Bronchus fibroblast of lung (primary cell): ENCODE measurements at places on chromosomes 6 and 20. TPM values are rescaled to one million over a fixed set of nuclear protein-coding genes. Genes with fewer than 3 reads are reported as not detected.

The SOBP gene
- 1.5 and 1.8 TPM in 2 replicates for total RNA-seq

The ZSCAN9 gene
- 8.1 and 10.4 TPM in 2 replicates for total RNA-seq

The HTR1E gene
- total RNA-seq: not detected in 2 replicates

The B4GALT5 gene
- 10.6 and 12.9 TPM in 2 replicates for total RNA-seq

The CPXM1 gene
- 4.5 and 5.6 TPM in 2 replicates for total RNA-seq

The AGER gene
- total RNA-seq: 1.0 and 1.3 TPM in 2 replicates

The ESR1 gene
- total RNA-seq: under 0.01 TPM in 2 replicates

The IDH3B gene
- 102 and 126 TPM in 2 replicates for total RNA-seq

The PLN gene
- total RNA-seq: not detected in 2 replicates

The TTBK1 gene
- total RNA-seq: under 0.01 TPM in 1 of 2 replicates, not detected in the other

The CYP21A2 gene
- 0.17 TPM in 1 of 2 replicates, not detected in the other for total RNA-seq

The PDE10A gene
- total RNA-seq: 0.34 and 0.89 TPM in 2 replicates

The DEFB110 gene
- not detected in 2 replicates for total RNA-seq

The KCNG1 gene
- total RNA-seq: 51.0 and 58.0 TPM in 2 replicates

The ZC3H12D gene
- under 0.01 and 0.17 TPM in 2 replicates for total RNA-seq

The DEFB127 gene
- not detected in 2 replicates for total RNA-seq

The NKAIN4 gene
- total RNA-seq: not detected in 2 replicates

The ADGRF5 gene
- total RNA-seq: under 0.01 TPM in 2 replicates

The EMILIN3 gene
- 0.30 and 0.34 TPM in 2 replicates for total RNA-seq

The RBPJL gene
- total RNA-seq: not detected in 2 replicates

The NRN1 gene
- total RNA-seq: not detected in 2 replicates

The ADGRF1 gene
- not detected in 2 replicates for total RNA-seq

The KATNA1 gene
- 17.2 and 17.8 TPM in 2 replicates for total RNA-seq

The GGTLC1 gene
- total RNA-seq: not detected in 2 replicates

The RAD21L1 gene
- not detected in 2 replicates for total RNA-seq

The SLC35F1 gene
- under 0.01 and 0.15 TPM in 2 replicates for total RNA-seq

The RAET1E gene
- total RNA-seq: under 0.01 TPM in 1 of 2 replicates, not detected in the other

The LY6G6D gene
- total RNA-seq: not detected in 2 replicates

The TMEM30A gene
- total RNA-seq: 48.3 and 51.3 TPM in 2 replicates

The ATXN1 gene
- 4.2 and 8.2 TPM in 2 replicates for total RNA-seq

The PDYN gene
- not detected in 2 replicates for total RNA-seq

The UST gene
- total RNA-seq: 7.1 and 8.0 TPM in 2 replicates

The RIPOR2 gene
- 0.30 and 0.67 TPM in 2 replicates for total RNA-seq

The ATP9A gene
- total RNA-seq: 6.2 and 6.4 TPM in 2 replicates

The PPP1R16B gene
- not detected in 2 replicates for total RNA-seq

The DCDC2 gene
- not detected in 2 replicates for total RNA-seq

The PRRT1 gene
- total RNA-seq: 0.15 and 0.17 TPM in 2 replicates

The TSPO2 gene
- not detected in 2 replicates for total RNA-seq

The FAM83B gene
- total RNA-seq: 0.15 and 0.17 TPM in 2 replicates

The CTCFL gene
- total RNA-seq: not detected in 2 replicates

The FAXC gene
- total RNA-seq: 2.5 and 6.2 TPM in 2 replicates

The TCP1 gene
- total RNA-seq: 221 and 230 TPM in 2 replicates

The OR2B6 gene
- total RNA-seq: not detected in 2 replicates

The ADGRG6 gene
- 6.8 and 7.9 TPM in 2 replicates for total RNA-seq

The STMND1 gene
- 0.17 TPM in 1 of 2 replicates, not detected in the other for total RNA-seq

The EPM2A gene
- 4.5 and 5.9 TPM in 2 replicates for total RNA-seq

The ADAM33 gene
- total RNA-seq: 14.7 and 15.3 TPM in 2 replicates

The KCNS1 gene
- 0.30 and 0.34 TPM in 2 replicates for total RNA-seq

The RAET1L gene
- not detected in 2 replicates for total RNA-seq

The RBL1 gene
- 8.9 and 10.0 TPM in 2 replicates for total RNA-seq

The KIAA0408 gene
- total RNA-seq: 0.30 and 0.84 TPM in 2 replicates

The HLA-DRB5 gene
- total RNA-seq: not detected in 2 replicates

The ANGPT4 gene
- total RNA-seq: under 0.01 TPM in 1 of 2 replicates, not detected in the other

The HDGFL1 gene
- total RNA-seq: not detected in 2 replicates

The BEND3 gene
- 1.3 and 1.5 TPM in 2 replicates for total RNA-seq

The POU3F2 gene
- not detected in 2 replicates for total RNA-seq

The CFB gene
- 2.0 and 2.7 TPM in 2 replicates for total RNA-seq

The MDFI gene
- total RNA-seq: 7.0 and 7.6 TPM in 2 replicates

The BNIP5 gene
- total RNA-seq: not detected in 2 replicates

The TMEM200A gene
- 3.4 and 4.2 TPM in 2 replicates for total RNA-seq
